ENCODE measurements at places on chromosomes 12 and 14.

GRCh38 chr14:99141236-99141635 lies 130.8 kb downstream of the BCL11B start:
- no peak for DNase-seq

- DNase-seq = no peak
Measured at GRCh38 chr14:36521598-36522345, 1.7 kb upstream of the NKX2-1 start.

DNA sequence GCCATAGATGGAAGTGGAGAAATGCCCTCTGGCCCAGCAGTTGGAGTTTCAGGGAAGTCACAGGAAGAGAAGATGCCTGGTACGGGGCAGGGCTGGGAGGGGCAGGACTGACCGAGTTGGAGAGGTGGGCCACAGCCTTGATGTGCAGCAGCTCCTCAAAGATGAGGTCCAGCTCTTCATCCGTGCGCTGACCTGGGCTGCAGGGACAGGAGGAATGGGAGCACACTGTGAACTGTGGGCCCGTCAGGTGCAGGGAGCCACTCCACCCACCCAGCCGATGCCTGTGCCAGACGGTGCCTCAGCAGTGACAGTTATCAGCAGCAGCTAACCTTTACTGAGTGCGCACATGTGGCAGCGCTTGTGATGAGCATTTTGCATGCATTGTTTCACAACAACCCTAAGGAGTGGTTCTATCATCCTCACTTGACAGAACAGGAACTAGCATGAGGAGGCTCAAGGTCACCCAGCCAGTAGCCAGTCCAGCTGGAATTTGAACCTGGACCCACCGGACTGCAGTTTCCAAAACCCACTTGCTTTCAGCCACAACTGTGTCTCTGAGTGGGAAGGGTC lies 8.4 kb downstream of the RAPGEF3 start:
- no peak for DNase-seq

GRCh38 chr12:20885116-20885515 lies 74.6 kb downstream of the SLCO1B3 start:
- no peak for DNase-seq

DNA sequence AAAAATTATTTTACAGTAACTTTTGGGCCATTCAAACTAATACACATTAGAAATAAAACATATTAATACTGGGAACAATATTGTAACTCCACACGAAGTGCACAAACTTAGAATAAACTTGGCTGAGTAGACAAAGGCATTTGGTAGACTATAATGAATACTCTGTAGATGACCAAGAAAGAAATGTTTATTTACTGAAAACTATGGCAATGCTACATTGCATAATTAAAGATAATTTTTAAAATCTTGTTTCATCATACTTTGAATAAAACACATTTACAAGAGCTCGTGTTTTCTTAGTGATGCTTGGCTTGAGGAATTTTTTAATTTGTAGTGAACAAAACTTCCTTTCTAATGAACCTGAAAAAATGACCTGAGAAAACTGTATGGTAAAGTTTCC lies 21.3 kb downstream of the RERG start:
- DNase-seq = no peak
